Smooth muscle cell of the coronary artery (primary cell): ENCODE measurements at places on chromosomes 11 and 22. TPM values are rescaled to one million over a fixed set of nuclear protein-coding genes. Genes with fewer than 3 reads are reported as not detected.

The VSIG2 gene
- not detected in 2 replicates for total RNA-seq

The FXYD6 gene
- not detected in 2 replicates for total RNA-seq

The IGLL1 gene
- total RNA-seq: not detected in 2 replicates

The IGLL5 gene
- not detected in 2 replicates for total RNA-seq

The HBD gene
- total RNA-seq: not detected in 2 replicates

The OR56A1 gene
- total RNA-seq: not detected in 2 replicates

The GVQW3 gene
- total RNA-seq: 1.2 and 1.4 TPM in 2 replicates
